ENCODE measurements at places on chromosomes 7 and 10. TPM values are rescaled to one million over a fixed set of nuclear protein-coding genes. Genes with fewer than 3 reads are reported as not detected.

NKX6-2 gene
- 5.7 TPM for polyA plus RNA-seq

LLCFC1 gene
- polyA plus RNA-seq: 0.24 TPM

ADRA2A gene
- 2.6 TPM for polyA plus RNA-seq

AKR1C2 gene
- 9.2 TPM for polyA plus RNA-seq

TMUB1 gene
- 42.8 TPM for polyA plus RNA-seq

DNA sequence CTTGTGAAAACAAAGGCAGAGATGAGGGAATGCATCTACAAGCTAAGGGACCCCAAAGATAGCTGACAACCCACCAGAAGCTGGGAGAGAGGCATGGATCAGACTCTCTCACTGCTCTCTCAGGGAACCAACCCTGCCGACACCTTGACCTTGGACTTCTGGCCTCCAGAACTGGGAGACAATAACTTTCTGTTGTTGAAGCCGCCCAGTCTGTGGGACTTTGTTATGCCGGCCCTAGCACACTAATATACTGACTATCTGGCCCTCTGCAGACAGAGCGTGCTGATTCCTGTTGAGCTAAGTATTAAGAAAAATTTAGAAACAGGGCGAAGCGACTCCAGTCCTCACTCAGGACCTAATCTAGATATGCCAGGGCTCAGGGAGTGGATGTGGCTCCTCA lies 144.3 kb upstream of the TCF7L2 start:
- DNase-seq: no peak

DNA sequence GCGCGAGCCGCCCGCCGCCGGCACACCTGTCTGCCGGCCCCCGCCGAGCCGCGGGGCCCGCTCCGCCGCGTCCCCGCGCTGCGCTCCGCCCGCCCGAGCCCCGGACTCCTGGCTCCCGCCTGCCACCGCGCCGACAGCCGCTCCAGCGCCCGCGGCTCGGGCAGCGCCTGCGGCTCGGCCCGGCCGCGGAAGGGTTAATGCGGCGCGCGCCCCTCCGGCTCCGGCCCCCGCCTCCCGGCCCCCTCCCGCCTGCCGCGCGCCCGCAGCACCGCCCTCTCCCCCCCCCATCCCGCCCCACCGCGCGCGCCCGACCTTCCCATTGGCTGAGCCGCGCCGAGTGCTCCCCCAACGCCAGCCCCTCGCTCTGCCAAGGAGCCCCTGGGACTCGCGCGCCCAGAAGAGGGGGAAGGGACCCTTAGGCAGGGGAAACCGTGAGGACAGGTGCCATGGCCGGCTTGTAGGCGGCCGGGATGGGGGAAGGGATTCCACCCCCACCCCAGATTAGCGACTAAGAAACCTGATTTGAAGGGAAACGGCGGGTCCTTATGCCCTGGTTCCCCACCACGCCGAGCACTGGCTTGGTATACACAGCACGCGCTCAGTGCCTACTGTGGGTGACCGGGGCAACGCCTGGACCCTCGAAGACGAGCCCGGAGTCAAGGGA lies at the start of gene KCNH2:
TSS of gene KCNH2 (minus strand) at position 196 of the 664 bp plus-strand sequence. CDS start 408 bp downstream, outside the sequence.
- DNase-seq: no peak

- no peak for DNase-seq
Observed at GRCh38 chr10:124875596-124875995, 66.3 kb upstream of the ZRANB1 start.

DNA sequence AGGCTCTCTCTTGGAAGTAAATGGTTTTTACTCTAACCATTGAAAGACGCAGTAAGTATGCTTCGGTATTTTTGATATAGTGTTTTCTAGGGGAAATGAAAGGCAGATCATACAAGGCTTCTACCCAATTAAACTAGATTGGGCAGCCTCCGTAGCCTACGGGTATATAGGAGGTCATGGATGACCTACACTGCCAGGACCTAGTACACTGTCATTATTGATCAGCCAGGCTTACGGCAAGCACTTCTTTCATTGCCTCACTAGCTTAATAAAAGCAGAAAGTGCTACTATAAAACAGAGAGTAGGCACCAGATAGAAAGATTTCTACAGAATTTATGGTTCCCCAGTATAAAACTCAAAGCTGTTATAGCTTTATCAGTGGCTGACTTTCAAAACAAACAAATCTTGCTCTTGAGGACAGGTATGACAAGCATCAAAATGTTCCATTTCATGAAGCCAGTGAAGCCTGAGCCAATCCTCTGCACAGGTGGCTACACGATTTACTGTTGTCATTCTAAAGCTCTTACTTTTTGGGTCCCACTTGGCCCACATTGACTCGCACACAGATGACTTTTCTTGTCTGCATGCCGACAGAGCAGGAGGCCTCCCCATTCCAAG lies 358.1 kb downstream of the THSD7A start:
- DNase-seq: no peak

GRCh38 chr7:139595806-139596205 lies 72.3 kb downstream of the CLEC2L start:
- no peak for DNase-seq

DNA sequence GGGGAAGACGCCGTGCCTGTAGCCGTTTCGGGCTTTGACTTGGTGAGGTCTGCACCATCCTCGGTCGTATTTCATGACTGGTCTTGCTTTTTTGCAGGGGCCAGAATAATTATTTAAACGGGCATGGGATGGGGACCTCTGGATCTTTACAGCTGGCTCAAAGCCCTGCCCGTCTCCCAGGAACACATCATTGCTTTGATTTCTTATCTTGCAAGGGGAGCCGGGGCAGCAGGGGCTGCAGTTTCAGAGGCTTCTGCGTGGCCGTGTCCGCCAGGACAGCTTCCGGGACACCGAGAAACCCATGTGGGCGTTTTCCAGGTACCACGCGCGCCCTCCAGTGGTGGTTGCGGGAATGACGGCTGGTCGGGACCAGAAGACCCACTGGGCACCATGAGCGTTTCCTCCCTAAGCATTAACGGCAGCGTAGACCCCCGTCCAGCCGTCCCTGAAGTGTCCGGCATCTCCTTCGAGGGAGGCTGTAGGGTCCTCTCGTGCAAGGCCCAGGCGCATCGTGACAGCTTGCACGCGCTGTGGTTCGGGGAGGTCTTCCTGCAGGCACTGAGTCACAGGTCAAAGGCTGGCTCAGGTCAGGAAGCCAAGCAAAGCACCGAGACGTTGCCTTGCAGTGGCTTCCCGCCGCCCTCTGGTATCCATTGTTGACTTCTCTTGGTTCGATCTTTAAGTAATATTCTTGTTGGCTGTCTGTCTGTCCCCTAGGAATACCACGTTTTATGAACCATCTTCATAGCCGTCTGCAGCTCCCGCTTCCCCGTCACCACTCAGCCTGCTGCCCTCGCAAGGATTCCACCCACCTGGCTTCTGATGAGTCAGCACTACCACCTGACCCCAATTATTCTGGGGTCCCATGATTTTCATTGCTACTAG lies 16.2 kb upstream of the ZFAND2A start:
- no peak for DNase-seq

- DNase-seq: no peak
Observed at GRCh38 chr10:84523526-84523925, 195.1 kb downstream of the CCSER2 start.

DNA sequence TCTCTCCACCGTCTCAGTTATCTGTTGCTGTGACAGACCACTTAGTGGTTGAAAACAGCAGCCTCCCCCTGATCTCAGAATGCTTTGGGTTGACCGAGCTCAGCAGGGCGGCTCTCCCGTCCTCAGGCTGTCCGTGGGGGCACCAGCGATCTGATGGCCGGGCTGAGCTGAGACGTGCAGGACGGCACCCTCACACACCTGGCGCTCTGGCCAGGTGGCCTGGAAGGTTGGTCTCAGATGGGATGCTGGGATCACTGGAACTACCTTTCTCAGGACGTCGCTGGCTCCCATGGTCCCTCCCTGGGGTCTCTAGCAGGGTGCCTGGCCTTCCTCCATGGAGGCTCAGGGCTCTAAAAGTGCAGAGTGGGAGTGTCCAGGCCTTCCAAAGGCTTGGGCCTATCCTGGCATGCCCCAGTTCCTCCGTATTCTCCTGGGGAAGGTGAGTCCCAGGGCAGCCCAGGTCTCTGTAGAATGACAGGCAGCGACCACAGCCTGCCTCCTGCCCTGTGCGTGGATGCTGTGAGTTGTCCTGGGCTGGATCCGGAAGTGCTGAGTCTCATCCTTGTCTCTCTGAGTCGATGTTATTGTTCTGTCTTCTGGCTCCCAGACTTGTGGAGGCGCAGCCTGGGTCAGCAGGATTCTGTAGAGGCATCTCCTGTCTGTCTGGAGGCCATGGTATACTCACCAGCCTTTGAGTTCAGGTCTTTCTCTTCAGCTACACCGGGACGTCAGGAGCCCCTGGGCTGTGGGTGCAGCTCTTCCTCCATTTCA lies 12.2 kb upstream of the PWWP2B start:
- DNase-seq: no peak

DNA sequence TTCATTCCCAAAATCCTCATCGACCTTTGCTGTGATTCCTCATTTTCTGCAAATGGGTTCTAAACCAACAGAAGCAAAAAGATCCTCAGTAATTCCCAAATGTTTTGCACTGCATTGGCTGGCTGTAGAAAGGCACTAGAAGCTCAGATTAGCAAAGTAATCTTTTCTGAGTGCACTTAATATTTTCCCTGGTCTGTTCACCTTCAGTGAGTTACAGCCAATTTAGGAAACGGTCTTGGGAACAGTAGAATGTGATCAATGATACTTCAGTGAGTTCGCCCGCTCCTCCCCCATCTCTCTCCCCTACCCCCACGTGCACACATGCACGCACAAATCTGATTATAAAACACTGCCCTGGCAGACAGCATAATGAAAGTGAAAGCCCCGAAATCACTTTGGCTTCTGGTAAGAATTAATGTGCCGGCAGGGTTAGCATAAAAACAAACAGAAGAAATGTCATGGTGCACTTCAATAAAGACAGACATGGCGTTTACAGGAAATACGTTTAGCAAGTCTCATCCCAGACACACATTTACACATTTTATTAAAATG lies 201.3 kb upstream of the CDCA7L start:
- no peak for DNase-seq

GRCh38 chr10:95876756-95877155 lies 31.0 kb upstream of the CC2D2B start:
- no peak for DNase-seq

- no peak for DNase-seq
Observed at GRCh38 chr10:69269761-69270160, 8.5 kb upstream of the HK1 start.

DNA sequence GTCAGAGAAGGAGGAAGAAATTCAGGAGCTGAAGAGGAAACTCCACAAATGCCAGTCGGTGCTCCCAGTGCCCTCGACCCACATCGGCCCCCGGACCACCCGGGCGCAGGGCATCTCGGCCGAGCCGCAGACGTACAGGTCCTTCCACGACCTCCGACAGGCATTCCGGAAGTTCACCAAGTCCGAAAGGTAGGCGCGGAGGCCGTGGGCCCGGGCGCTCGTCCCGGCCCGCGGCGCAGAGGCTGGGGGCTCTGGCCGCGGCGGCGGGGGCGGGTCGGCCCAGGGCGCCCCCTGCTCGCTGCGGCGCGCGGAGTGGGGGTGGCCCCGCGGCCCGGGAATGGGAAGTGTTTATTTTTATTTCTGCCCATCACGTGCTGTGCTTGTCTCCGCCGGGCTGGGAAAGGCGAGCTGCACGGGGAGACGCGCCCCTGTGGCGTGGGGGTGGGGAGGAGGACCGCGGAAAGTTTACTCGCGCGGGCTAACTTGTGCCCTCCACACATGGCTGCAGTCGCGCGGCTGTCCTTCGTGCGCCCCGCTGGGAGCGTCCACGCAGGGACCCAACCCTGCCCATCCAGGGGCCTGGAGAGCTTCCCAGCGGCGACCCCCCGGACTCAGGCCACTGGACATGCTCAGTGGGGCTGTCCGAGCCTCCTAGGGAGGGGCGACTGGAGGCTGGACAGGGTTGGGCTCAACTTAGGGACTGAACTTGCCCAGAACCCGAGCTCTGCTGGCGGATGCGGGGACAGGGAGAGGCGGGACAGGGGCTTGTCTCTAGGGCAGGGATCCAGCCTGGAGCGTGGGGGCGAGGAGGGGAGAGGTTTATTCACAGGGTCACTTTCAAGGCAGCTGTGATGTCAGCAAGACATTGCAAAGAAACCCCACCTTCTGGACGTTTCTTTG lies 82.6 kb upstream of the PRKG1 start:
- DNase-seq: no peak

All from left renal cortex interstitium (tissue), 4 donors.